Stimulated activated CD4-positive, alpha-beta T cell treated with anti-CD3 and anti-CD28 coated beads, Interleukin-12 subunit alpha, Interleukin-12 subunit beta, amount 100 ng/mL, for 4 hours (primary cell): ENCODE measurements at places on chromosomes 1 and 21.

DNA sequence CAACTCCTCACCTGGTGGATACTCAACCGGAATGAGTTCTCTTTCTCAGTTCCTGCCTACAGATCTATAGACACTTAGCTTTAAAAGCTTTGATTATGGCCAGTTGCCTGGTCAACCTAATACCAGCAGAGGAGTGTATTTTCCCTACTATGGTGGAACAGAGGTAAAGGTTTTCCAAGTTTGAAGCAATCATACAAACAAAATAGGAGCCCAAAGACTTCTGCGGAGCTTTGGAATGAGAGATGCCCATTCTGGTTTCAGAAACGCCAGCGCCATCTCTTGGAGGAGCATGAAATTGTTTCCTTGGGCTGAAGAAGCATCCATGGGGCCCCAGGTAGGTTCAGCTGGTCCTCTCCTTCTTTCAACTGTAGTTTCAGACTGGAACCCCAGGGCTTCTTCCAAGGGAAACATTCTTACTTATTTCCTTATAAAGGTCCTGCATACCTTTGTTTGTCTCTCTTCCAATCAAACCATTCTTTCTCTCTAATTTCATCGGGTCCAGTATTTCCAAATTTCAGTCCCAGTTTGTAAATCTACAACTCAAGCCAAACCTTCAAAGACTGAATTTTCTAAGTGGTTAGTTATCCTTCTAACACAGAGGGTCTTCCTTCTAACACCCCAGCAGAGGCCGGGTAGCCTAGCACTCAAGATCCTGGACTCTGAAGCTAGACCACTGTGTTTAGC is 95.9 kb downstream of the KCNJ15 start:
- peak; percentile 28 for DNase-seq

- no peak for DNase-seq
Observed at GRCh38 chr1:14761291-14762153, 163.0 kb downstream of the KAZN start.

- DNase-seq, result no peak
Observed at GRCh38 chr1:40564913-40565312, 33.5 kb downstream of the ZNF684 start.

GRCh38 chr1:113763661-113764060 is 4.4 kb upstream of the PHTF1 start:
- no peak for DNase-seq

- DNase-seq, result no peak
Observed at GRCh38 chr21:42674351-42674940, 21.0 kb downstream of the PDE9A start.

- no peak for DNase-seq
Observed at GRCh38 chr1:151887028-151887427, 22.3 kb downstream of the THEM4 start.

DNA sequence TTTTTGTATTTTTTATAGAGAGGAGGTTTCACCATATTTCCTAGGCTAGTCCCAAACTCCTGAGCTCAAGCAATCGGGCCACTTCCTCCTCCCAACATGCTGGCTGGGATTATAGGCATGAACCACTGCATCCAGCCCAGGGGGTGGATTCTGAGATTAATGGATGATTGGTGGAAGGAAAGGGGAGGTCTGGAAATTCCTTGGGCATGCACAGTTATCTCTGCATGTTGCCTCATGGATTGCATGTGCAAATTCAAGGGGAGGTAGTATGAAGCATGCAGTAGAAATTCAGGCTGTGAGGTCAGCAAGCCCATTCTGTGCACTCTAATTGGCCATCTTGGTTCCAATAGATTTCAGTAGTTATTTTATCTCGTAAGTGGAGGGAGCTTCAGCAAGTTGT is 124.4 kb downstream of the SPATA46 start:
- no peak for DNase-seq

- no peak for DNase-seq
Observed at GRCh38 chr21:32297449-32297848, 1.2 kb upstream of the MRAP start.

DNA sequence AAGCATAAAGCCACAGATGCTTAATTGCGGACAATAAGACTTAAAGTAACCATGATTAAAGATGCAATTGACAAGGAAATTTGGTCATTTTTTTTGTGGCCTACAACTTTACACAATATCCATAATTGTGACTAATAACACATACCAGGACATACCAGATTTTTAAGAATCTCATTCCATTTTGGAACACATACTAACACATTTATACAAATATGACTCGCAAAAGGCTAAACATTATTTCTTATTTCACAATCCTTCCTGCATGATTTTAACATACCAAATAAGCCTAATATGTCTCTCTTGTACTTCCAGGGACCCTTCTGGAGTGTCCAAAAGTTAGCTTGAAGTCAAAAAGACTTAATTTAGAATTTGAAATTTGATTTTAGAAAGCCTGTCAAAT is 48.8 kb downstream of the DR1 start:
- DNase-seq, result no peak

GRCh38 chr1:31376375-31377134 is 3.7 kb upstream of the FABP3 start:
- no peak for DNase-seq

- DNase-seq, result no peak
Observed at GRCh38 chr1:107459204-107459904, 318.5 kb downstream of the NTNG1 start.

DNA sequence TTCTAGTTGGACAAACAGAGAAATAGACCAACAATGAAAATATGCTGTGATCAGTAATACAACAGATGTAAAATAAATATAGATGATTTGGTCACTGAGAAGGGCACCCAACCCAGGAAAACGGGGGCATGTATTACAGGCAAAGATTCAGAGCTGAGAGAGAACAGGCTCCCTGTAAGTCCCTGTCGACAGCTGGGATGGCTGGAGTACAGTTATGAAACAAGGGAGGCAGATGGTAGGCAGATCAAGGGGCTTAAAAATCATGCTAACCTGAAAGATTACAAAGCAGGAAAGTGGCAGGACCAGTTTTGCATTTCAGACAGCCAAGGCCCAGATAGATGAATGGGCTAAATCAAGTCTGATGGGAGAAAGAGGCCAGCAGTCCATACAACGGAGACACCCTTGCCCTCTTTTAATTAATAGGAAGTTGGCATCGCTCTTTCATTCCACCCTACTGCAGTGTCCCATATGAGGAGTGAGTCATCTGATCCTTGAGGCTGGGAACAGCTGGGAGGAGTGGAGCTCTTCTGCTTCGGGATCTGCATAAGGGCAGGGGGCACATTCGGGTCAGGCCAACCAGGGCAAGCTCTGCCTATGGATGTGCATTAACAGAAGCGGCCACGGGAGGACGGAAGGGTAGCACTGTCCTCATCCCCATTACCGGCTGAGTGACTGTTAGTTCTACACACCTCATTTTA is 171.1 kb downstream of the DAB1 start:
- DNase-seq, result no peak

DNA sequence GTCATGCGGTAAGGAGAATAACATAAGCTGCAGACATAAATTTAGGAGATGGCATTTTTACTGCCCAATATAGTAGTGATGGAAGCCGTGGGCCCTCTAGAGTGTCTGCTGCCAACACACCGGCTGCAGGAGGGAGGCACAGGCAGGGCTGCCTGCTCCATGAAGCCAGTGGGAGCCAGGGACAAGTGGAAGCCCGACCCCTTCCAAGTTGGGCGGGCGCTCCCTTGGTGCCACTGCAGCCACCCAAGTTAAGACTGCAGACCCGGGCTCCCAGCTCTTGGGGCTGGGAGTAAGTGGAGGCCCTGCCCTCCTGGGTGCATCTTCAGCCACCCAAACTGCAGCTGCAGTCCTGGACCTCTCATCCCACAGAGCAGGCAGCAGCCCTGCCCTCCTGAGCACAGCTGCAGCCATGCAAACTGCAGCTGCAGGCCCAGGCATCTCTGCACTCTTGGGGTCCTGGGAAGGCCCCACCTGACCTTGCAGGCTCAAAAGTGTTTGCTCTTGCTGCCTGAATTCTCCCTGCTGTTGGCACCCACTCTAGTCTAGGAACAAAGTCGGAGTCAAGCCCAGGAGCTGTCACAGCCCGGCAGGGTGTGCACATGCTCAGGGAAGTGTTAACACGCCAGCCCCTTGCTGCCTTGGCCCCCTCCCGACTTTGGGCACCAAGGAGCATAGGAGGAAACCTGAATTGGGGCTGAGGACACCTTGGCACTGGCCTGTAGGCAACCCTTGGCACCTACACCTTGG is 437.2 kb upstream of the PRMT6 start:
- no peak for DNase-seq

- DNase-seq, result no peak
Observed at GRCh38 chr1:12282142-12282541, 52.3 kb downstream of the VPS13D start.

- DNase-seq, result no peak
Observed at GRCh38 chr1:2952371-2952770, 68.9 kb upstream of the ACTRT2 start.

DNA sequence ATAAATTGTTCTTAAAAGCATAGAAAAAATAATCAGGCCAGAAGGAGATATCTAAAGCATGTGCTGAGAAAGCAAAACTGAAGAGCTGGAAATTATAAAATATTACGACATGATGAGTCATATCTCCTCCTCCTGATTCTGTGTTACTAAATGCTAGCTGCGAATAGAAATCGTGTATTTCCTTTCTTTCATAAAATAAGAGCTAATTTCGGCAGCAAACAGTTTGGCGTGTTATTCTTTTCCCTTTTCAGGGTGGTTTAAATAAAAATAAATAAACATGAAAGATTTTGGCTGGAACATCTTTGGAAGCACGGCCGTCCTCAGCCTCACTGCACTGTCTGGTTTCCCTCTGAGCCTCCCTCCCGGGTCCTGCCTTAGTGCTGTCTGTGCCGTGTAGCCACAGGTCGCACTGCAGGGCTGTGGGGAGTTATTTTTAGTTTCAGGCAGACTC is 56.0 kb downstream of the ADARB1 start:
- DNase-seq, result no peak

GRCh38 chr1:26302733-26303405 is 3.6 kb downstream of the UBXN11 start:
- DNase-seq, result no peak

- no peak for DNase-seq
Observed at GRCh38 chr1:202117898-202118371, 4.8 kb upstream of the GPR37L1 start.

- no peak for DNase-seq
Observed at GRCh38 chr1:160436966-160437365, 36.6 kb downstream of the VANGL2 start.

DNA sequence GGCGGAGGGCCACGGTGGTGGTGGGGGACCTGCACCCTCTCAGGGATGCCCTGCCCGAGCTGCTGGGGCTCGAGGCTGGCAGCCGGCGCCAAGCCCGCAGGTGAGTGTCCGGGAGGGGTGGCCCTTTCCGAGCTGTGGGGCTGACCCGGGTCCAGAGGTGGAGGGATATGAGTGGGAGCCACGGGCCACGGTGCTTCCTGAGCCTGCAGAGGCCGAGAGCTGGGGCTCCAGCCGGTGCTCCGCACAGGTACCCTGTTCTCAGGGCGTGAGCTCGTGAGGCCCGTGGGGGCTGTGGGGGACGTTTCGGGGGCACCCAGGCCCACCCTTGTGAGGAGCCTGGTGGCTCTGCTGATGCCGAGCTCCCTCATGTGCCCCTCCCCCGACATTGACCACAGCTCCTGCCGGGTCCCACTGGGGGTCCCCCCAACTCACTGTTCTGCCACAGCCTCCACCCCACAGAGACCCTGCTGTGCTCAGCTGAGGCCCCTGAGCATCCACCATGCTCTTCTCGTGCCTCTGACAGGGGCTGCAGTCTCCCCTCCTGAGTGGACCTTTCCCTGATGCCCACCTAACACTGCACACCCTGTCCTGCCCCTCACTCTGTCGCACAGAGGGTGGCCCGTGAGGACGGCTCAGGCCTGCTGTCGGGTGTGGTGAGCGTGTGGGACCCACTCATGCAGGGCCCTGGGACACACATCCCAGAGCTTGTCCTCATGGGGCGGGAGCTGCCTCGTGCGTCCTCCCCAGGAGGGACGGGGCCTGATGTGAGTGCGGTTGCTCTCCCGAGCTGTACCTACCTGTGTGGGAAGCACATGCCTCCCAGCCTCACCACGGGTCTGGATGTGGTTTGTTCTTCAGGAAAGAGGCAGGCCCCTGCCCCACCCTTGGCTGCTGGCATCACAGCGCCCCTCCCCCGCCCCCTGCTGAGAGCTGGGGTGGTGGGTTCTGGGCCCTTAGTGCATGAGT is 27.5 kb downstream of the SLX9 start:
- DNase-seq, result no peak

- DNase-seq, result peak; percentile 13
Observed at GRCh38 chr1:5286244-5286643, 631.8 kb downstream of the AJAP1 start.

- no peak for DNase-seq
Observed at GRCh38 chr1:116352349-116352813, 20.7 kb upstream of the ATP1A1 start.

DNA sequence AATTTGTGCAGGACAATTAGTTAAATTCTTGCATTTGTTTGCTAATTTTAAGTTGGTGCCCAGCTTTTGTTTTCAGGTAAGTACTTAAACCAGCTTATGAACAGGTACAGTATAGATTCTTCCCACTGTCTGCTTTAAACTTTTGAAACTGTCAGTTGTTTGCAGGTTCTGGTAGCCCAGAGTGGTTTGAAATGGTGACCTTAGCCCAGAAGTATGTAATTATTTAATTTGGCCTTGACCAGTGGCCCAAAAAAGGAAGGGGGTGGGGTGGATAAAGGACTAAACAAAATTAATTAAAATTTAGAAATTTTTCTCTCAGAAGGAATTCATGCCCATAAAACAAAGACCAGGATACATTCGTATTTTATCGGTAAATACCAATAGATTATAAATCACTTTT is 69.0 kb downstream of the PTBP2 start:
- no peak for DNase-seq

DNA sequence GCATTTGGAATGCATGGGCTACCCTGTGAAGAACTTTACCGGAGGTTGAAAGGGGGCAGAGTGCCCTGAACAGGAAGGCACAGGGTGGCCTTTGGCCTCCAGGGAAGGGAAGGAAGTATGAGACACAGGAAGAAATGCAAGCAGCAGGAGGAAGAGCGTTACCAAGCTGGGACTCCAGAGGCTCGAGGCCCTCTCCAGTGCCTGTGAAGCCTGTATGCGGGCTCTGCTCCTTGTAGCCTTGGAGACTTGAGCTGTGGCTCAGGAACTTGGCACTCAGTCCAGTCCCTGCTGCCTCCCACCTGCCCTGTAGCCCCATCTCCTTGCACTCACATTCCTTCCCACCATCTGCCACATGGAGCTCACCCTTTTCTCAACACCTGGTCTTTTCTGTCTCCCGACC is 33.5 kb upstream of the RNF19B start:
- no peak for DNase-seq

DNA sequence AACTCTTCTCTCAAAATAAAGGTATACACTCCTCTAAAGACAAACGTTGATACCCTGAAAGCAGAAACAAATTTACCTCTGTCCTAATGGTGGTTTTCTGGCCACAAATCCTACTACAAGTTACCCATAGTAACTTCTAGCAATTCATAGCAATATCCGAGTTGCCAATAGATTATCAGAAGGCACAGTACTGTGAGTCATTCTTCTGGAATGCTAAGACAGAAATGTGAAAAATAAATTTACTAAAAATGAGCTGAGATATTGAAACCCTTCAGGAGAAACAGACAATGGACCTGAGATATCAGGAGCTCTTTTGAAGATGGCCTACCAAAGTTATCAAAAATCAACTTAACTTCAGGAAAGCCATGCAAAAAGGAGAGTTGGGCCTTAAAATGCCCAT is 715.0 kb upstream of the ADAMTS5 start:
- no peak for DNase-seq

GRCh38 chr1:157270705-157271274 is 132.6 kb upstream of the ETV3 start:
- DNase-seq, result no peak
